ENCODE measurements at places on chromosomes 11 and 22.

DNA sequence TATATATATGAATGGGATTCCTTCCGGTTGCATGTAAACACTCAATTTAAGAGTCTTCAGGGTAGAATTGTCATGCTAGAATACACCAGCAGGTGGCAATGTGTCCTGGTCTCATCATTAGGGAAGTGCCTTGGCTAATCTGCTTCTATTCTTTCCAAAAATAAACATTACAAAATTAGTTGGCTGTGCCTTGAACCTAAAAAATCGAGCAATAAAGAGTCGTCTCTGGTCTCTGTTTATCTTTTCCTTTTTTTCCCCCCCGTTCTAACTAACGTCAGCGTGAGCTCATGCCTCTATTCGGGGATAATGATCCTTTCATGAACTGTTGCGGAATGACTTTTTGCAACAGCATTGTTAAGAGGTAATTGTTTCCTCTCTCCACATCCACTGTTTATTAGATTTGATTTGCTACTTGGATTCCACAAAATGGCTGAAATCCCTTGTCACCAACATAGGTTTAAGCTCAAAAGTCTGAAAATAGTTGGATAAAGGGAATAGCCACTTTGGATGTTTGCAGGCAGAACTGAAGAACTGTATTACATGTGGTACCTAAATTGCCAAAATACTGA lies 1.2 kb upstream of the ARHGEF12 start:
- DNase-seq: no peak

DNA sequence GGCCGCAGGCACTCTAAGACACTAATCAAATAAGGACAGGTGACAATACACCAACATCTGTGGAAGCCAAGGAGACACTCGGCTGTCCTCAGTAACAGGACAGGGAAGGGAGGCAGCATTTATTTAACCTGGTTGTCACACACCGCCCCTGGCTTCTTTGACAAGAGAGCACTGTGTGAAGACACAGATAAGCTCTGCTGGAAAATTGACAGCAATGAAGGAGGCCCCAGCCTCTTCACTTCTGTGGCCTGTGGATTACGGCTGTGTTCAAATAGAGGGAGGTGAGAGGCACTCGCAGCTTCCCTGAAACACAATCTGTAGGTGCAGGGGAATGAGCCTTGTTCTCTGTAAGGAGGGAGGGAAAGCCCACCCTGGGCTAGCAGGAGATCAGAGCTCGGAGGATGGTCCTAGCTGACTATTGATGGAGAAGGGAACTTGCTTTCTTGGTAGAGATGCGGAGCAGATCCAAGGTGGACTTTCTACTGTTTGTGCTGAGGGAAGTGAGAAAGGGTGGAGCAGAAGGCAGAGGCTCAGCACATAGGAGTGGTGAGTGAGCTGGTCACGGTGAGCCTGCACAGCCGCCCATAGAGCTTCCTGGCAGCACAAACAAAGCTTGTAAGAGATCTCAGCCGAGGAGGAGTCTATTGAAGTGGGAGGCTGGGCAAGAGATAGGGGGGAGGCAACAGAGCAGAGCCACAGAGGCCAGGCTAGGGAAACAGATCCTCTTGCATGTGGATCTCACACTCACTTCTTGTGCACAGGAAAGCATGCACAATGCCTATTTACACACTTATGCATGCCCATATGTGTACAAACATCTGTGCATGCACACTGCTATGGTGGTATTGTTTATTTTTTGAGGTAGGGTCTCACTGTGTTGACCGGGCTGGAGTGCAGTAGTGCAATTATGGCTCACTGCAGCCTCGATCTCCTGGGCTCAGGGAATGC lies 114.6 kb upstream of the THY1 start:
- no peak for DNase-seq

DNA sequence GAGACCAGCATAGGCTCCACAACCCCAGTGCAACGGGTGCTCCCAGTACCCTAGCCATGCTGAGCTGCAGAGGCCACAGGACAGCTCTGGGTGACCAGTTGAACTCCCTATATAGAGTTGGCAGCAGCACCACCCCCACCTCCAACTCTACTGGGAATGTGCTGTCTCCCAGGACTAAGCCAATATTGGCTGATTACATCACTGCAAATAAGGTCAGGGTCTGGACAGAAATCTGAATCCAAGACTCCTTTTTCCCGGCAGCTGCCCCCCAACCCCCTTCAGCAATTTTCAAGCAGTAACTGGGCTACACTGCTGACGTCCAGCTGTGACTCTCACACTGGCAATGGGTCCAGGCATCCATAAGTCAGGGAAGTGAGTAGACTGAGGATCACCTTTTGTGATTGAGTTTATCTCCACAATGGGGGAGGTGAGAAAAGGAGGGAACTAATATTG lies at the start of gene HPX:
TSS of gene HPX (minus strand) at position 82 of the 453 bp plus-strand sequence. CDS start at position 58, 24 bp downstream.
- no peak for DNase-seq

DNA sequence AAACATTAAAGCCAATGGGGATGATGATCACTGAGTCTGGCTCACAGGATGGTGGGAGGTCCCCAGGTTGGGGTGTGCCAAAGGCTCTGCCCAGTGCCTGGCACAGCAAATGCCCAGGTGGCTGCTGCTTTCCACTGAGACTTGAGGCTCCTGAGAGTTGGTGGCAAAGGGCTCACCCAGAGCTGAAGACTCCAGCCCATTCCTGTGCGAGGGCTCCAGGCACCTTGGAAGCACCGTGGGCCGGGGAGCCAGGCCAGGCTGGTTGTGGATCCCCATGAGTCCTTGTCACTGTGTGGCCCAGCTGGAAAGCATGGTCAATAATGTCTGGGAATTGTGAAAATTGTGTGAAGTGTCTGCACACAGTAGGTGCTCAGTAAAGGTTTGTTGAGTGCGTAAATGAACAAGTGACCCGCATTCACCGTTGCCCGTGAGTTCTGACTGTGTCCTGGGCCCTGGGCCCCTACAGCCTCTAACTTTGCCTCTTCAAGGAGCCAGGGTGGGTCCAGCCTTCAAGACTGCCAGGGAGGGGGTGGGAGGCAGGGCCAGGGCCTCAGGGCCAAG lies 2.8 kb upstream of the UNC93B1 start:
- DNase-seq: no peak

GRCh38 chr22:42959576-42960509 lies 55.1 kb downstream of the PACSIN2 start:
- DNase-seq: no peak

- no peak for DNase-seq
These were observed 49.8 kb downstream of the MORC2 start for GRCh38 chr22:30918761-30919160.

GRCh38 chr11:10051868-10052586 lies 242.0 kb downstream of the SBF2 start:
- DNase-seq: no peak

- no peak for DNase-seq
These were observed 46.0 kb upstream of the HIPK3 start for GRCh38 chr11:33211153-33211552.

DNA sequence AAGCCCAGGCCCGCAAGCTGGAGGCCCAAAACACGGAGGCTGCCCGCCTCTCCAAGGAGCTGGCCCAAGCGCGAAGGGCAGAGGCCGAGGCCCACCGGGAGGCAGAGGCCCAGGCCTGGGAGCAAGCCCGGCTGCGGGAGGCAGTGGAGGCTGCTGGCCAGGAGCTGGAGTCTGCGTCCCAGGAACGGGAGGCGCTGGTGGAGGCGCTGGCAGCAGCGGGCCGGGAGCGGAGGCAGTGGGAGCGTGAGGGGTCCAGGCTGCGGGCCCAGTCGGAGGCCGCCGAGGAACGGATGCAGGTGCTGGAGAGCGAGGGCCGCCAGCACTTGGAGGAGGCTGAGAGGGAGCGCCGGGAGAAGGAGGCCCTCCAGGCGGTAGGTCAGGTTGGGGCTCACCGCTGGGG lies 4.8 kb downstream of the CCDC88B start:
- DNase-seq: no peak

DNA sequence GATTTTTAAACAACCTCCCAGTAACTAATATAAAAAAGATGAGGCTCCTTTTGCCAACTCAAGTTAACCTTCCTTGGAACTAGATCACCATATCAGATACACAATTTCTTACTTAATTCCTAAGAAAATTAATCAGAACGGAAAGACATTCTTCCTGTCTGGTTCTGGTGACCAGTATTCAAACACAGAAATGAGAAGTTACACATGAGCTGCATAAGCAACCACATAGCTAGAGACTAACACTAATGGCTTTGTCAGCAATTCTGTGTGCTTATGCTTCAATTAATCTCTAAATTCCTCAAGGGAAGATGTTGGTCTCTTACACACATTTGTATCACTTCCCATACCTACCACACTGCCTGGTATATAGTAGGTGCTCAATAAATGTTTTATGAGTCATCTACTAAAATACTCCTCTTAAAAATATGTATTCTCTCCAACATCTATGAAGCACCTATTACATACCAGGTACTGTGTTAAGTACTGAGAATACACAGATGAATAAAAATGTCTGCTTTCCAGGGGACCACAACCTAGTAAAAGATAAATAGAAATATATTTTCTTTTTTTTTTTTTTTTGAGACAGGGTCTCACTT lies 54.5 kb downstream of the GAB2 start:
- no peak for DNase-seq

DNA sequence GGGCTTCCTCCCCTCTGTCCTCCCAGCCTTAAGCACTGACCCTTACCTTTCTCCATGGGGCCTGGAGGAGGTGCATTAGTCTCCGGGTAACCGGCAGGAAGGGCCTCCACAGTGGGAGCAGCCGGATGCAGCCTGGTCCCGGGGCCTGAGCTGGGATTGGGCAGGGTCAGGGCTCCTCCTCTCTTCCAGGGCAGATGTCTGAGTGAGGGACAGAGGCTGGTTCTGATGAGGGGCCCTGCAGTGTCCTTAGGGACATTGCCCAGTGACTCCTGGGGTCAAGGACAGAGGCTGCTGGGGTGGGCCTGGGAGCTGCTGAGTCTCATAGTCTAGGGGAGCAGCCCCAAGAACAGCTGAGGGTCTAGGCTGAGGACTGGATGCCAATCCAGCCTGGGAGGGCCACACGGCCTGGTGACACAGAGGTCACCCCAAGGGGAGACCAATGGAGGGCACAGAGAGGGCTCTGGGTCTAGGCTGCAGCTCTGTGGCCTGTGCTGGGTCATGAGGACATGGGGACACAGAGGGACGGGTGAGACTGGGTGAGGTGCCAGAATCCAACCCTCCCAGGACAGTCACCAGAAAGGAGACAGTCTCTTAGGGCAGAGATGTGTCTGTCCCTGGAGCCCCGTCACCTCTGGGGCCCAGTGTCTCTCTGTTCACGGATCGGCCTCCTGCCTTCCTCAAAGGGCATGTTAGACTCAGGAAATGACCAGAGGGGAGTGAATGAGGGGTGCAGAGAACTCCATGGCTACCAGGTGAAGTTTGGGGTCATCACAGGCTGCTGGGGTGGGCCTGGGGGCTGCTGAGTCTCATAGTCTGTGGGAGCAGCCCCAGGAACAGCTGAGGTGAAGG lies 6.5 kb downstream of the IGLL5 start:
- DNase-seq: no peak

GRCh38 chr22:40015358-40015976 lies 20.7 kb downstream of the FAM83F start:
- DNase-seq: no peak

GRCh38 chr22:39239561-39240423 lies 5.0 kb downstream of the PDGFB start:
- DNase-seq: no peak
